ENCODE measurements at places on chromosomes 1 and 21.

- DNase-seq = no peak
These were observed 16.1 kb upstream of the PCP4 start for GRCh38 chr21:39851002-39851618.

DNA sequence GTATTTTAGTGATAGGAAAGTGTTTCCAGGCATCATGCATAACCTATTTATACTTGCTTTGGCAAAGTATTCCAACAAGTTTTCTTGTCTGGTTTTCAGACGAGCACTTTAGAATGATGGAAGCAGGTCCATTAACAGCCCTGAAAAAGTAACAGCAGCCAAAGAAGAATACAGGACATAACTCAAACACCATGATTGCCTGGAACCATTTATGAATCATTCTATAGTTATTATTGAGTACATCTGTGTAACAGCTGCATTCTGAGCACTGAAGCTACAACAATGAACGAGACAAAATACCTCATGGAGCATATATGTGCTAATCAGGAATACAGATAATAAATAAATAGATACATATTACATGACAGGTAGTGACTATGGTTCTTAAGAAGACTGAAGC is 12.6 kb downstream of the IL10RB start:
- no peak for DNase-seq

GRCh38 chr1:116737020-116737854 is 17.0 kb upstream of the CD2 start:
- no peak for DNase-seq

GRCh38 chr1:206039046-206039973 is 13.7 kb upstream of the RHEX start:
- no peak for DNase-seq

- no peak for DNase-seq
These were observed 44.9 kb upstream of the SLC45A1 start for GRCh38 chr1:8273036-8273435.

DNA sequence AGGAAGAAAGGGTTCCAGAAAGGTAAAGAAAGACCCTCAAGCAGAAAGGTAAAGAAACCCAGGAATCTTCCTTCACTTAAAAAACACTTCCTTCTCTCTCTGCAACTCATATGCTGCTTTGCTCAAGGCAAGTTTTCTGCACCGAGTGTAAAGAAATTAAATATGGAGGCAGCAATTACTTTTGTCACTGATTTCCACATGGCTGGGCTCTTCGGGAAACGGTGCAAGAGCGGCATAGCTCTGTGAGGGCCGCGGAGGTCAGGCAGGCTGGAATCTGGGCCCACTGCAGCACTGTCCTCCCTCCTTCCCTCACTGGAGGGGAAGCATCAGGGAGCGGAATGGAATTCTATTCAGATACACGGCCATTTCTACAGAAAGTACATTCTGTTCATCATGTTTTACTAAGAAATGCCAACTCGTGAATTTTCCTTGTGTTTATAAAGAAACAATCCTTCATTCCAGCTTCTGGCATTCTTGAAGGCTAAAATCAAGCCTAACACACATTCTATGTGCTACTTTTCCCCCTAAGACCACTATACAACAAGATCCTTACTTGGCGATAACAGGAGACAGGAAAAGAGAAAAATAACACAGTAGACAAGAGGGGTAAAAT is 212.2 kb downstream of the SIPA1L2 start:
- DNase-seq = no peak

DNA sequence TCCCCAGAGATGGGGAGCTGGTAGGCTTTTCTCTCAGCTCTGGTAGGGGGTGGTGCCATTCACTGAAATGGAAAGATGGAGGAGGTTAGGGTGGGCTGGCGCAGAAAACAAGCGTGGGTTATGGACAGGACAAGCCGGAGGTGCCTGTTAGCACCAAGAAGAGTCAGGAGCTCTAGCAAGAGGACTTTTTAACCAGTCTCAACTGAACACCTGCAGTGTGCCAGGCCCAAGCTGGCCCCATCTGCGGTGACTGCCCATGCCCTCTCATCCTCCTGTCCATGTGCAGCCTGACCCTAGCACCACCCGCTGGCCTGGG is 254.4 kb downstream of the RHOU start:
- DNase-seq = no peak

DNA sequence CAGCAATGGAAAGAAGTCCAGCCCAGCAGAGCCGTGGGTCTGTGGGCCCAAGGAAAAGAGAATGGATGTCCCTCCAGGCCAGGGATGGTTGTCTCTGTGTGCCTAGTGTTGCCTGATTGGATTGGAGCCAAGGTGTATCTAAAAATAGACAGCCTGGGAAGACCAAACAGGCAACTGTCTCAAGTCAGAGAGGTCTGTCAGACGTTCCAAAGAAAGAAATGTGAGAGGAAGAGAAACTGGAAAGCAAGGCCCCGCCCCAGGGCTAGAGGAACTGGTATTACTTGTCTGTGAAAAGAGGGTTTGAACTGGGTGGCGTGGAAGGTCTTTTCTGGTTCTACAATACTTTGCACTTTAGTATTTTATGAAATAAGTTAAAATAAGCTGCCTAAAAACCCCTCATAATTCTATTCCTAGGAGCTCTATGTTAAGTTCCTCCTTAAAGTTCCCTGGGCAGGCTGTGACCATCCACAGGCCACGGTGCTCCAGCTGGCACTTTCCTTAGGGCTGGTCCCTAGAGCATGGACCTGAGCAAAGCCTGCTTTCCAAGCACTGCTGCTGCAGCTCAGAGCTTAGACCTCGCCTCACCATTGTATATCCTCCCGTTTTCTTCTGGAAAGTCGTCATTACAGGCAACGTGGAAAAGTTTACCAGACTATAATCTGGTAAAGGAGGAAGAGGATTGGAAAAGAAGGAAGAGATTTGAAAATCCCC is 151.6 kb downstream of the DISC1 start:
- DNase-seq = no peak

DNA sequence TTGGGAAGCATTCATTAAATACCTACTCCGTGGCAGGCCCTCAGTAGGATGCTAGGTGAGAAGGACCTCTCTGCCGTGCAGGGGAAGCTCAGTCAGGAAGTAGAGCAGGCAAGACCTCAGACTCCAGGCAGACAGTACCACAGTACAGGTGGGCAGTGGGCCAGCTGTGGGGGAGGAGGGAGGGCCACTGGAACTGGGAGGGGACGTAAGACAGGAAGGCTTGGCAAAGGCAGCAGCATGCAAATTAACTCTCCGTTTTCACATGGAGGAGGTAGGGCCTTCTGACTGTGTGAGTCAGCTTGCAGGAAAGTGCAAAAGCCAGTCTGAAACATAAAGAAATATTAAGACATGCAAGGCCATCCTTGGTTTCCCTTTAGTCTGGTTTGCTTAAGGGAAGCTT is 157.7 kb downstream of the TRIM33 start:
- DNase-seq = no peak

DNA sequence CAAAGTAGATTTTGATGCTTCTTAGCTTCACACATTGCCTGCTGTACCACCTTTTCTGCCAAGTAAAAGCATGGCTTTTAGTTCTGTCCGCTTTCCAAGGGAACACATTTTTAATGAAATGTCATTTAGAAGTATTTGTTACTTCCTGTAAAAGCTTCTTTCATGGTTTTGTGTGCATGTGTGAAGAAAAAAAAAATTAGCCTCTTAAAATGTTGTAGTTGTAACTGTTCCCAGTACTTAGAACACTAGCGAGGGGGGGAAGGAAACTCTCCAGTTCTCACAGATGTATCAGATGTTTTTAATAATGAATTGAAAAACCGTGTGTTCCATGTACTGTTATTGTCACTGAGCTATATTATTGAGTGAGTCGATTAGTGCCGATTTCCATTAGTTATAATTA is 568.3 kb upstream of the ADGRL2 start:
- DNase-seq = no peak

GRCh38 chr1:168054117-168054516 is 82.6 kb downstream of the GPR161 start:
- DNase-seq = no peak

DNA sequence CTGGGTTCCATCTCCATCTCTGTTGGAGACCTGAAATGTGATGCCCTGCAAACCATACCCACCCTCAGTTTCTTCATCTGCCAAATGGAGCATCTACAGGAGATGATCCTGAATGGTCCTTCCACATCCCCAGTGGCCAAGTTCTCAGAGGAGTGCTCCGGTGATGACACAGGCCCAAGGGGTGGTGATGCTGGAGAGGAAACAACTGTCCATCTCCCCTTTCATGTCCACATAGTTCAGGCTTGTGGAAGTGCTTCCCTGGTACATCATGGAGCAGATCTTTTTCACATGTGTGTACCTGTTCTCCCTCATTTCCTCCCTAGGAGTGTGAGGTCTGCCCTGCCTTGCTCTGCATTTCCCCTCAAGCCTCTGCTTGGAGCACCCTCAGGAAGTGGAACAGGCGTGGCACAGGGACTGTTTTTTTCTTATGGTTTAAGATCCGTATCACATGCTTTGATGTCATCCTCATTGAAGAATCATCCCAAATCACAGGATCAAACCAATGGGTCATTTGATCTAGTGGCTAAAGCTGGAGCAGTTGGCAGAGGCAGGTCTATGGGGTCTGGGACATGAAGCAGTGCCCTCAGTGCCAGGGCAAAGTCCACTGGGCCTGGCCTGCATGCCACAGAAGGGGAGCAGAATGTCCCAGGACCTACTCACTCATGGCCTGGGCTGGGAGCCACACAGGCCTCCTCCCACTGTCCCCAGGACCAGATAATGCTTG is 8.2 kb upstream of the TRIM63 start:
- DNase-seq = no peak

GRCh38 chr1:64539289-64539688 is 69.4 kb downstream of the CACHD1 start:
- no peak for DNase-seq

- DNase-seq = no peak
These were observed 6.8 kb downstream of the XKR8 start for GRCh38 chr1:27966402-27967105.

GRCh38 chr21:35046263-35046624 is 2.9 kb downstream of the RUNX1 start:
- DNase-seq = no peak

GRCh38 chr1:219580009-219580676 is 32.8 kb downstream of the ZC3H11B start:
- no peak for DNase-seq

DNA sequence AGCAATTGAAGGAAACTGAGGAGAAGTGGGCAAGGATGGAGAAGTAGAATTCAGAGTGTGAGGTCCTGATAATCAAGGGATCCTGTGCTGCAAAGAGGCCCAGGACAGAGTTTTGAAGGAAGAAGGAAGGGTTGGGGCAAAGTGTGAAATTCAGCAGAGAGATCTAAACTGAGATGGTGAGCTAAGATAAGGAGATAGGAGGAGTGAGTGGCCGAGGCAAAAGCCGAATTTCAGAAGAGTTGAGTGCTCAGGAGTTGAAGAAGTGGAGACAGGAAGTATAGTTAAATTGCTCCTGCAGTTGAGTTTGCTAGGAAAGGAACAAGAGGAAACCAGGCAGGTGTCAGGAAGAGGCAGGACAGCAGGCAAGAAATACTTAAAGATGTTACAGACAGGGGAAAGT is 16.4 kb upstream of the MAPKAPK2 start:
- DNase-seq = no peak

- no peak for DNase-seq
These were observed 501.4 kb upstream of the DAB1 start for GRCh38 chr1:57925226-57925625.

DNA sequence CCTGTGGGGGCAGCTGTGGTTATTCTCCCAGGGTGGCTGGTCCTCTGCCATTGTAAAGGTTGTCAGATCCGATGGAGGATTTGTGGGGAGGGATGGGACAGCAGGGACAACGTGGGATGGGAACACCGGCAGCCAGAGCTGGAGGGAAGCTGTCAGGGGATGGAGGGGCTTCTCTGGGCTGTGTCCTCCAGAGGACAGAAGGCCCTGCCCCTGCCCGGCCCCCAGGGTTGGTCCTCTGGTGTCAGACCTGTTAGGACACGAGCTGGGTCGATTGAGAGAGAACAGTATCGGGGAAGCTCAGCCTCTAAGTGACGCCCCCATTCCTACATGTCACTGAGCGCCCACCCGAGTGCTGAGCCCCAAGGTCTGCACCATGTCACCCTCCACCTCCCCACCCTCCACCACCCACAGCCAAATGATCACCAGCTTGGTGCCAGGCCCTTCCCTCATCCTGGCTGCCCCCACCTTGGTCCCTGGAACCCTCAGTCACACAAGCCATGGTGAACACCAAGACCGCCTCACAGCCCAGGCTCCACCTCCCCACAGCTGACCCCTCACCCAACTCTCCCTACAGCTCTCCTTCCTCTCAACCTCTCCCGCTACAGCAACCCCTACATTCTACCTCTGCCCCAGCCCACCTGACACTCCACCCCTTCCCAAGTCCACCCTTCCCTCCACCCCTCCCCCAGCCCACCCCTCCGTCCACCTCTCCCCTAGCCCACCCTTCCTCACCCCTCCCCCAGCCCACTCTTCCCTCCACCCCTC is 244.4 kb downstream of the MATN1 start:
- no peak for DNase-seq

DNA sequence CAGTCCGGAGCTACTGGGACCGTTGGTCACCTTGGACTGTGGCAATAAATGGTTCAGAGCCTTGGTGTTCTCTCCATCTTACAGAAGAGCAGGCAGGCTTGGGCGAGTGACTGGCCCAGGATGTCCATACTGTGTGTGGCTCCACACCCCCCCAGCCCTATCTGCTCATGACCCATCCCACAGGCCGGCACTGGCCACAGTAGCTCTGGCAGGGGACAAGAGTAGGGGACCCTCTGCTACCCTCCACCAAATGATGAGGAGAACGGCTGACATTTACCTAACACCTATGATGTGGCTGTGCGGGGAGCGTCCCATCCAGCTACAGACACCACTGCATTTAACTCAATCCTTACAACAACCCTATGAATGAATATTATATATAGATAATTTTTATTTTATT is 13.3 kb downstream of the LDLRAD2 start:
- no peak for DNase-seq

DNA sequence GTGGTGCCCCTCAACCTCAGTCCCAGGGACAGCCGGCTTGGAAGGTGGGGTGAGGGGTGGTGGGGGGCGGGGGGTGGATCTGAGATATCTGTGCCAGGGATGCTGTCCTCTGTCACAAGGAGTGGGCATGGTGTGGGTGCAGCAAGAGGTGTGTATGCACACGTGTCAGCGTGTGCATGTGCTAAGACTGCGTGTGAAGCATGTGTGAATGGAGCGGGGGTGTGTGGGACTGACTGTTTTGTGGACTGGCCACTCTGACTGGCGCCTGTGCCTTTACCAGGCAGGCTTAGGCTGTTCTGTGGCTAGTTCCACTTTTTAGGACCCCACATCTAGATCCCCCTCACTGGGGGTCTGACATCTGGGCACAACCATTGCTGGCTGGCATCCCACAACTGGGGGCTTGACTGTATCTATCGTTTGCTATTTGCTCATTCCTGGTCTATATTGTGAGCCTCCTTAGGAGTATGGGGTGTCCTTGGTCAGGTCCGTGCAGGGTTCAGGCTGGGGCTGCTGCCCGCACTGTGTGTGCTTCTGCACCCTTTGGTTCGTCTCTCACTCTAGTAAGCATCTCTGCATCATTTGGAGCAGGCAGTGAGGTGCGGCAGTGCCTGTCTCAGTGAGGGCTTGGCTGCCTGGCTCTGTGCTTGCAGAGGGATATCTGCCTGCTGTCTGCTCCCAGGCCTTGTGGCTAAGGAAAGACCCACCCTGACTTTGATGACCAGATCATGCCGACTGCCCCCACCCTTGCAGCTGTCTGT is 1.9 kb downstream of the AMPD2 start:
- no peak for DNase-seq

GRCh38 chr1:24425922-24426321 is 10.3 kb downstream of the NIPAL3 start:
- no peak for DNase-seq

- DNase-seq = no peak
These were observed 793 bp upstream of the FMO1 start for GRCh38 chr1:171247501-171247900.

GRCh38 chr1:42740851-42741580 is 980 bp upstream of the CLDN19 start:
- DNase-seq = no peak

GRCh38 chr1:51610637-51611036 is 6.3 kb upstream of the OSBPL9 start:
- DNase-seq = no peak
